Activated T-helper 1 cell treated with anti-CD3 and anti-CD28 coated beads, Interleukin-12 subunit alpha, Interleukin-12 subunit beta, Interleukin-2, Interleukin-4 antibody, amounts not matched to agents 30 ng/mL and 10 ng/mL and 1 ng/mL, durations not matched to agents 14 hours and 24 hours and 36 hours (primary cell): ENCODE measurements at places on chromosomes 3 and 15. TPM values are rescaled to one million over a fixed set of nuclear protein-coding genes. Genes with fewer than 3 reads are reported as not detected.

ZNF710 gene
- 22.6 and 23.1 TPM in 2 replicates for total RNA-seq

MKRN2OS gene
- total RNA-seq = not detected in 2 replicates

DPPA2 gene
- not detected in 2 replicates for total RNA-seq

GALNT15 gene
- not detected in 2 replicates for total RNA-seq

HDAC11 gene
- total RNA-seq = 1.4 and 2.0 TPM in 2 replicates

SLC6A1 gene
- not detected in 2 replicates for total RNA-seq
